Stimulated activated CD4-positive, alpha-beta T cell treated with anti-CD3 and anti-CD28 coated beads, Interleukin-4, amount 100 ng/mL, for 24 hours (primary cell): ENCODE measurements at places on chromosomes 4 and X.

DNA sequence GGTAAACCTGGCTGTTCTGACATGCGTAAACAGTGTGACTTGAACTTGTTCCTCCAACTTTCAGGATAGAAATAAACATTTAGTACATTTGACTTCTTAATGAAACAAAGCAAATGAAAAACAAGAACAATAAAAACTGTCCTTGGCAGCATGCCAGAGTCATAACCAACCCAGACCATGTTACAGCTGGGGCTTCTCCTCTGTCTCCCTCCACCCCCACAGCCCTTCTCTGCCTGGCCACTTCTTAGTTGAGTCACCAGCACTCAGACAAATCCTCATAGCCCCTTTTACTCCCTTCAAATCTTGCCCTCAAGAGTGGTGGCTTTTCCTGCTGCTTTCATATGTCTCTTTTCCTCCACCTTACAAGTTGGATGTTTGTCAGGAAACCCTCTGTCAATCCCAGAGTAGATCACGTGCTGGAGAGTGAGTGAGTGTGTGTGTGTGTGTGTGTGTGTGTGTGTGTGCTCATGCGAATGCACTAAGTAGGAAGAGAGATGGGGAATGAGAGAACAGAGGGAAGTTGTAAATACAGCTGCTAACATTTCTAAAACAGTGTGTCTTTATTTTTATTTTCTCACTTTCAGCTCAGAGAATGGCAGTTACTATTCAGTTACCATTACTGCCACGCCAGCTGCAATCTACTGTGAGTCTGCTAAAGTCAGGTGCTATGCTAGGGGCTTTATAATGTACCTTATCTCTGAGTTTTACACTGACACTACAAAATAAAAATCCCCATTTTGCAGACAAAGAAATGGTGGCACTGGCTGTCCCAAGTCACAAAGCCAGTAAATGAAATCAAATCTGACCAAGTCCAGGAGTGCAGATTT is 15.0 kb downstream of the SCARB2 start:
- peak; percentile 52 for DNase-seq

GRCh38 chr4:74368596-74368995 is 3.7 kb downstream of the EREG start:
- no peak for DNase-seq

- DNase-seq: no peak
Observed at GRCh38 chr4:22063613-22064012, 115.0 kb upstream of the KCNIP4 start.

DNA sequence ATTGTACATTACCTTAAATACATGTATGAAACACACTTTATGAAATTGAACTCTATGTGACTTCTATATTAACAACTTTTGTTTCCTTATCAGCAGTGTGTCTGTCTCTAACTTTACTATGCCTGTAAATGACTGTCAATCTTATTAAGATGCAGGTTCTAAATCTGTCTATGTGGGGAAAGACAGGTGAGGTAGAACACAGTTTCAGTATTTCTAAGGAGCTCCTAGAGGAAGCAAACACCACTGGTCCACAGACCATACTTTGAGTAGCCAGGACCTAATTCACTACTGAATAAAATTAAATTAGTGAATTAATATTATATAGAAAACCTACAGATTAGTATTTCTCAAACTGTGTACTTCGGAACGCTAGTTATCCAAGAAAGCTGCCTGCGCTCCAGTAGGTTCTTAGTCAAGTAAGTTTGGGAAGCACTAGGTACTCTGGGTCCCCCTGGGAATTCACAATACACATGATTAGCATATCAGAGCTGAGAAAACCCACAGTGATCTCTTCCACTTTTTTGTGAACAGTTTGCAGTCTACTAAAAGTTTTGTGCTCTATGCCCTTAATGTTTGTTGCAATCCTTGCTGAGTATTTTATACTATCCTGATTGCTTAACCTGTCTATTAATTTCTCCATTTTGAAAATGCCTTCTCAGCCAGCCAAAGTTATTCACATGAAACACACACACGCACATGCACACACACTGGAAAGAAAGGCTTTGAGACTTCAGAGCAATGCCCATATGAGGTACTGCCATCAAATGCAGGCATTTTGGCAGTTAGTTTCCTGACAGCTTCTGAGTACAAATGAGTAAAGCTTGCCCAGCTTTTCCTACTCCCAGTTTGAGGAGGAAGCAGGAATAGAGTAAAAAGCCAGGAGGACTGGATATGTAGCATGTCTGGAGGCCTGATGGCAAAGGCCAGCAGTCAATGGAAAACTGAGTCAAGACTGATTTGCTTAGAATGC is 133.6 kb upstream of the CPEB2 start:
- DNase-seq: no peak

GRCh38 chrX:20511792-20512191 is 245.1 kb upstream of the RPS6KA3 start:
- DNase-seq: no peak

DNA sequence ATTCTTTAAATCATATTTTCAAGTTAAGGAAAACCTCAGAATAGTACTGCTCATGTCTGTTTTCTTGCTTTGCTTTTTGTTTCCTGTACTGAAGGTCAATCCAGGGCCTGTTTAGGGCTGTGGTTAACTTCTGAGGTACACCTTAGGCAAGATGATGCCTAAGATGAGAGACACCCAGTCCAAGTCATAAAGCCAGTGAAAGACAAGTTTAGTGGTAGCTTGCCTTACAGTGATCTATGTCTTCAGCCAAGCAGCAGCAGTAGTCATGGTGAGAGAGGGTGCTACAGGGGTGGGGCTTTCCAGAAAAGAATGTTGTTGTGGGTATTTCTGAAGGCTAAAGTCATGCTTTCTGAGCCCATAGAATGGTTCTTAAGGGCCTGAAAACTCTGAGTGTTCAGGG is 173.7 kb downstream of the VSIG4 start:
- DNase-seq: peak; percentile 9

DNA sequence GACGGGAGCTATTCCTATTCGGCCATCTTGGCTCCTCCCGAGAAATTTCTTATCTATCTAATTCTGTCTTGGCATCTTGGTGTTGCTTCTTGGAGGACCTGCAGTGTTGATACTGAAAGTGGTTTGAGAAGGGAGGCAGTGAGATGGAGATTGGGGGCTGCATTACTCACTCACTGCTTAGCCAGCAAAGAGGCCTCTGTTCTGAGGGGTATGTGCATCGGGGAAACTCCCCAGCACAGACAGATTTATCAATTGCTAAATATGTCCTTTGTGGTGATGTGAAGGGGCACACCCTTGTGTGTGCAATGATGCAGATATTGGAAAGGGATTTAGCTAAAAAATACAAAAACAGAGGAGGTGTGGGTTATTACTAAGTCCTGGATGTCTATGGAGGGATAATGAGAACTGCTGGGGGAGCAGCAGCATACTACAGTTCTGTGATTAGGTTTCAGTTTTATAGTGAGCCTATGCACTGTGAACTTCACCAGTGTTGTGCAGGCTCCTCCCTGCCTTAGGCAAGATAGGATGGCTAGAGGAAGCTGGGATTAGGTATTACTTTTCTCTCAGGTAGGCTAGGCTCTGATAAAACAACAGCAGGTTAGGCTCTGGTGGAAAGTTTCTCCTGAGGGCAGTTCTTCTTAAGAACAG is 279.0 kb downstream of the HS3ST1 start:
- no peak for DNase-seq
